Activated T-helper 1 cell treated with anti-CD3 and anti-CD28 coated beads, Interleukin-12 subunit alpha, Interleukin-12 subunit beta, Interleukin-2, Interleukin-4 antibody, amounts not matched to agents 30 ng/mL and 10 ng/mL and 1 ng/mL, durations not matched to agents 14 hours and 24 hours and 36 hours (primary cell): ENCODE measurements at places on chromosomes 6 and 20.

DNA sequence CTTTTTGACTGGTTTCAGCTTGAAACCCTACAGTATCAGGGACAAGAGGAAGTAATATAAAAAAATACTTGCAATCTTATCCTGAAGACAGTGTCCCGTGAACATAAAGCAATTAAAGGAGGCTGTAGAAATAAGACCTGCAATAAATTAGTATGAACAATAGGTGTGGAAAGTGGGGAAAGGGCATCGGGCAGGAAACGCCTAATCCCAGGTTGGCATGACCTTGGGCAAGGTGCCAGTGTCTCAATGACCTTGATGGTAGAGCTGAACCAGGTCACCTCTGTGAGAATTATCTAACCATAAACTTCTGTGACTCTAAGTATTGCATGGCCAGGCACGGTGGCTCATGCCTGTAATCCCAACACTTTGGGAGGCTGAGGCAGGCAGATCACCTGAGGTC is 115.2 kb downstream of the LY86 start:
- no peak for DNase-seq

DNA sequence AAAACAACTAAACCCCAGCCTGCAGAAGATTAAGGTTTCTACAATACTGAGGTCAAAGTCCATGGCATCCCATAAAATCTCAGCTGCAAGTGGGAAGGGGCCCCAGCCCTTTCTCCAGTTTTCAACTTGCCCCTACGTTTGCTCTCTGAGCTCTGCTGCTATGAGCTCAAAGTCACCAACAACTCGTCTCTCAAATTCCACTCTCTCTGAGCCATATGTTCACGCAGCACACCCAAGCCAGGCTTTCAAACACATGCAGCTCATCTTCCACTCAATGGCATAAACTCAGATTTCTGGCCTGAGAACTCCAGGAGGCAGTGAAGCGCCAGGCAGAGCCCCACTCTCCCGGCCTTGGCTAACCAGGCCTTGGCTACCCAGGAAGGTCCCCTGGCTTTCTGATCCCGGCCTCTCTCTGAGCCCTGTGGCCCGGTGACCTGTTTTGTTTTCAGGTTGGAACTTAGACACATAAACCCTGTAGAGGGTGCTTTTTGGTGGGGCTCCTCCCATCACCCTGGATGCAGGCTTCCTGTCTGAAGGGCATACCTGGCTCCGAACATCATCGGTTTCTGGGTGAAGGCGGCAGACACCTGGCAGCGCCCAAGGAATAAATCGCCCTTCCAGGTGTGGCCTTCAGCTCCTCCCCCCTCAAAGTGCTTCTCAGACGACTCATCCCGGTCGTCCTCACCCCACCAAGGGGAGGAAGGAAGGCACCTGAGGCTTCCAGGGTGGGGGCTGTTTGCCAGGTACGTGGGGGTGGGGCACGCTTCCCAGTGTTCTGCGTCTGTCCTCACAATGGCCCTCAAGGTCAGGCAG is 12.4 kb downstream of the SLC22A23 start:
- no peak for DNase-seq

DNA sequence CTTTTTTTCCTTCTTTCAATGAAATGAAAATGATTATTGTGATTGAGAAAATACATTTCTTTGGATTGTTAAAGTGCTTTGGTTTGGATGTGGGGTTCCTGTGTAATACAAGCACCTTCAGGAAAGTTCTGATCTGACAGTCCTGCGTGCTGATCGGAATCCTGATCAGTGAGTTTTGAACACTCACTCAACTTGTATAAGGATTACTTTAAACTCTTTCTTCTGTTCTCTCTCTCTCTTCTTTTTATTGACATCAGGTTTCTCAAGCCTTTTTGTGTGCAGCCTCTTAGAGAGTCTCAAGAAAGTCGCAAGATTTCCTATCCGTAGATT is 710 bp downstream of the TINAG start:
- no peak for DNase-seq

DNA sequence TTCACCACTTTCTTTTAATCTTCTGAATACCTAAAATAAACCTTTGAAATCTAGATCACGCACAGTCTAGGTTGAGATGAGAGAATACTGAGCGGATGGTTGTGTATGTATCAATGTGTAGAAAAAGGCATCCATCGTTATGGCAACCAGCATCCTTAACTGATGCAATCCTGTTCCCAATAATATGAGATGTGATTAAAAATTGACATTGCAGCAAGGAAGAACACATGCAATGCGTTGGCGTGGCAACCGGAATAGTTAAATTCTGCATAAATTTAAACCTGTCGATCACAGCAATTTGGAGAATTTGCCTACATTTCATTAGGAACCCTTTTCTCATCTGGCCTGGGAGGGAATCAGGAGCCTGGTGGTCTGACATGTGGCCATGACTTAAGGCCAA is 1.3 kb upstream of the L3MBTL1 start:
- no peak for DNase-seq

DNA sequence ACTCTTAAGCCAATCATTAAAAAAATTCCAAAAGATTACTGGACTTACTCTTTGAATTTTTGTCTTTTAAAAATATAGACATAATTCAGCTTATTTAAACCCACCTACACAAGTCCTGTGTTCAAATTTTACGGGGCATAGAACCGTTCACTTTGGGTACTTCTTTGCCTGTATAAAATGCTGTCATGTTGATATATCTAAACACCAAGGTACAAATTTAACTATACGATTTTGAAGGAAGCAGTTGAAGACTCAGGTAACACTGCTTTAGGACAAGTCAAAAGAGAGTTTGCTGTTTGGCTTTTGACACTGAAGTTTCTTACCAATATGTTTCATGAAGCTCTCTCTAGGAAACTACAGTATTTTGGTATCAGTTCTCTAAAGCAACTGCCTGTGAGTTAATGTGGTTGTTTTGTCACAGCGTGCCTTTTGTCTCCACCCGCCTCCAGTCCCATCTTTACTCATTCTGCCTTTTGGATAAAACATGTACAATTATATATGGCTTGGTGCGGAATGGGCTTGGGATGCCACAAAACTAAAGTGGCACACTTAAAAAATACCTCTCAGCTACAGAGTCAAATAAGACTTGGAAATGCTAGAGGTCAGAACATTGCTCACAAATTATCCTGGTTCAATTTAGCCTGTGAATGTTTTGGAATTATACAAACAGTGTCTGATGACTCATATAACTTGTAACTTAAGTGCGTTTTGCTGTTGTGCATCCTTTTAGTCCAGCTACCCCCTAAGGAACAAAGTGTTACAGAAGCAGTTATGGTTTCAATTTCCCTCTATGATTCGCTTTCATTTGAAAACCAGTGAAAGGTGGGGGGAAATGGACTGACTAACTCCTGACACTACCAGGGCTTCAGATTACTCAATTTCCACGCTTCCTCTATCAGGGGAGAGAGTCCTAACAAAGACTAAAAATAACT is 38.7 kb downstream of the RGS17 start:
- DNase-seq = no peak

- DNase-seq = no peak
Observed at GRCh38 chr20:22535483-22535882, 48.9 kb downstream of the FOXA2 start.

DNA sequence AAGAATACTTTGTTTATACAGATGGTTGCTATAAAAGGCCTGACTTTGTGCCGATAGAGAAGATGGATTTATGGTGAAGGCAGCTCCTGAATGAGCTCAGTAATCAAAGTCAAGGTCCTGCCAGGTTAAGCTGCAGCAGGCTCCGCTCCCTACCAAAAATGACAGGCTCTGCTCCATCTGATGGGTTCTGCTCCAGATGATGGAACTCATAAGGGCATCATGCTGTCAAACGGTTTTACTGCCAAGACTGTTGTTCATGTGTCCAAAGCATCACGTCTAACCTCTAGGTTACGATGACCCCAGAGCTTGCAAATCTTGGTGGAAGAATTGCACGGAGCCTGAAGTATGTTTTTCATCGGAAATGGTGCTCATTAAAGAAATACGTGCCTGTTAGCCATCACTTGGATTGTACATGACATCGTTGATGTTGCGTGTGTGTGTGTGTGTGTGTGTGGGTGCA is 19.2 kb upstream of the PTGIS start:
- DNase-seq = no peak

DNA sequence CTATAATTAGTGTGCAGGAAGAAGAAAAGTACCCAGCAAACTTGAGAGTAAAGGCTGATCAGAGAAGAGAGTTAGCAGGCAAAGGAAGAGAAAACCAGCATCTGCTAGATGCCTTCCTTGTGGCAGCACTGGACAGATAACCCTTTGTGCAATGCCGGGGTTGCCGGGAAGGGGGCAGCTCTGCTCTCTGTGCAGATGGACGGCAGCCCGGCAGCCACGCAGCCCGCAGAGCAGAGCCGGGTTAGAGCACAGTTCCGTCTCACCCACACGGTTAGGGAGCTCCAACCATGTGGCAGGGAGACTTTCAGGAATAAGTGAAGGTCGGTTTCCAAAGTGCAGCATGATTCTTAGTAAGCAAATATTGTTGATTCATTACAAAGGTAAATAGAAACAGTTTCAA is 80.0 kb upstream of the RPS6KA2 start:
- no peak for DNase-seq

DNA sequence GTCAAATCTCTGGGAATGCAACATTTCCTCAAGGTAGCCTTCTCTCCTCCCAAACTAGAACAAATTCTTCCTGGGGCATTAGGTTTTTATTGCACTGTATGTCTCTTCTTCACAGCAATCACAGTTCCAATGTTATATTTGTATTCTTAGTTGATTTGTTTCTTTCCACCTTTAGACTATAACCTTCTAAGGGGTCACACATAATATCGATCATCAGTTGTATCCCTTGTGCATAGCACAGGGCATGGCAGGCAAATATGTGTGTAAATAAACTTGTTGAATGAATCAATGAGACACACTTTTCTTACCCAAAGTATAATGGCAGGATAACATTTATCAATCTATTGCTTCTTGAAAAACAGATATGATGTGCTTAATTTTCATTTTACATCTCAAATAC is 81.0 kb downstream of the ATG5 start:
- no peak for DNase-seq

GRCh38 chr20:5687884-5688283 is 62.3 kb upstream of the SHLD1 start:
- no peak for DNase-seq

- DNase-seq = no peak
Observed at GRCh38 chr6:7260291-7261031, 52.5 kb downstream of the SSR1 start.

GRCh38 chr6:34608321-34609091 is 52.4 kb upstream of the SPDEF start:
- DNase-seq = no peak

- no peak for DNase-seq
Observed at GRCh38 chr6:145539831-145540230, 195.5 kb downstream of the EPM2A start.

- no peak for DNase-seq
Observed at GRCh38 chr6:65566117-65566516, 140.9 kb downstream of the EYS start.

DNA sequence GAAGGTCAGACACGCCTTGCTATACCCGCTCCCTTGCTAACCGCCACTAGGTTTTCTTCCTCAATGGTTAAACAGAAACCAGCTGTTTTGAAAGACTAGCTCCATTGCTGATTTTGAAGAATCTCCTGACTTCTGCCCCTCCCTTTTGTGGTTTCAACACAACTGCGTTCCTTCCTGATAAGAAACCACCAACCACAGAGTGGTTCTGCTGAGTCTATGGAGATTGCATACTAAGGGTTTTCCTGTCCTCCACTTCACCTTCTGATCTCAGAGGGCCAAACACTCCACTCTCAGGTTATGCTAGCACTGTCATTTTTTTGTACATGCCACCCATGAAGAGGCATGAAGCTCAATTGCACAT is 207.9 kb downstream of the MYLK4 start:
- DNase-seq = peak; percentile 78

- no peak for DNase-seq
Observed at GRCh38 chr20:45461225-45461624, 8.3 kb upstream of the WFDC2 start.

DNA sequence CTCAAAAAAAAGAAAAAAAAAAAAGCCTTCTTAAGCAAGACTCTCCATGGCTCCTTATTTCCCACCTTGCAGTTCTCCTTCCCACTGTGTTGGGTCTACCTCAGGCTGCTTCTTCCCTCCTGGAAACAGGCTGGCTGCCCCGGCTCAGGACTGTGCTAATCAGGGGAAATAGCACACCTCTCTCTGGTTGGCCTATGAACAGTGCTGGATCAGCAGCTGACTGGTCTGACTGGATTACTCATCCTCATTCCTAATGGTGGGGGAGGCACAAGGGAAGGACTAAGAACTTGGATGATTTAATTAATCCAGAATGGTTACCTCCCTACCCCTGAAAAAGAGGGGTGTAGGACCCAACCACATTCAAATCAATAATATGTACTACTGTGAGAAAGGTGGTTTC is 3.9 kb upstream of the SRSF3 start:
- DNase-seq = no peak

GRCh38 chr6:52551483-52552277 is 25.2 kb downstream of the TRAM2 start:
- no peak for DNase-seq

DNA sequence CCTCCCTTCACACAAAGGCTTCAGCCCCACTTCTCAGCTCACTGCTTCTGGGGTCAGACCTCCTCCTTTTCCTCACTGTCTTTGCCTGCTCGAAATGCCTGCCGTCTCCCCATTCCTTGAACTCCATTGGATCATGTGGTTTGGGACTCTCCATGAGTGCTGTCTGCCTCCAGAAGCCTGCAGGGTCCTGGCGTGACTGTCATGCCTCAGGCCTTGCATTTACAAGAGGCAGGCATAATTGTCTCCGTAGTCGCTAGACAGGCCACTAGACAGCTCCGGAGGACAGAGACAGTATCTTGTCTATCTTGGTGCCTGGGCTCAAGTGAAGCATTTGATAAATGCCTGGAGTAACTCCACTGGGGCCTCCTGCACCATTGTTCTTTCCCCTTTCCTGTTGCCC is 15.3 kb downstream of the PNLDC1 start:
- DNase-seq = no peak
